Renal cortex interstitium (tissue), 15 donors: ENCODE measurements at places on chromosomes 12 and 14. TPM values are rescaled to one million over a fixed set of nuclear protein-coding genes. Genes with fewer than 3 reads are reported as not detected.

- DNase-seq, result no peak
Measured at GRCh38 chr12:79681008-79681590, 9.7 kb downstream of the PAWR start.

GRCh38 chr14:87325741-87326140 is 667.2 kb downstream of the GALC start:
- peak; percentile 4 for DNase-seq

DNA sequence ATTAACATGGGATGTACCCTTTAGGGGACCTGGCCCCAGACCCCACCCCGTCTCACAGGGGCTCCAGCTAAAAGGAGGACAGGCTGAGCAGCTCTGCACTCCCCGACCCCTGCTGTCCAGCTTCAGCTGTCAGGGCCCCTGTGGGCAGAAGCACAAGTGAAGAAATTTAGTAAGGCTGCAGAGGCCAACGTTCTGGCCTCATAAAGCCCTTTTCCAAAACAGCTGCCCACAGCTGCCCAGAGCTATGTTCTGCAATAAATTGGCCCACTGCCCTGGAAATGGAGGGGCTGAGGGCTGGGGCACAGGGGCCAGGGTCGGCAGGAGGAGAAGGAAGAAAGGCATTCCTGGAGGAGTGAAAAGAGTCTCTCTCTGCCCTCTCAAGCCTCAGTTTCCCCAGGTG is 357.1 kb downstream of the BCL11B start:
- DNase-seq, result no peak

- DNase-seq, result no peak
Measured at GRCh38 chr12:32574585-32574984, 104.5 kb upstream of the DNM1L start.

GRCh38 chr14:67942080-67942710 is 122.6 kb downstream of the RAD51B start:
- no peak for DNase-seq

DNA sequence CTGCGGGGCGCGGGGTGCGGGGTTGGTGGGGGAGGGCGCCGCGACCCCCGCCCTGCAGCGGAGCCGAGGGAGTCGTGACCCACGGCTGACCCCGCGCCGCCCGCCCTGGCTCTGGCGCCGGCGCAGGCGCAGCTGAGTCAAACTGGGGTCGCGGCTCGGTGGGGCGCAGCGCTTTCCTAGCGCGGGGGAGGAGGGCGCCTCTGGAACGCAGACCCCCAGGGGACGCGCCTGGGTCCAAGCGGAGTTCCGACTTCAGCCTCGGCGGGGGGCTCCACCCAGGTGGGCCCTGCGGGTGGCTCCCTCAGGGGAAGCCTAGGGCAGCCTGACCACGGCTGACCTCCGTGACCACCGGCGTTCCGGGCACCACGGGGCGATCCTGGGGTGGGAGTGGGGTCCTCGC is 467 bp upstream of the ANHX start:
- no peak for DNase-seq

DNA sequence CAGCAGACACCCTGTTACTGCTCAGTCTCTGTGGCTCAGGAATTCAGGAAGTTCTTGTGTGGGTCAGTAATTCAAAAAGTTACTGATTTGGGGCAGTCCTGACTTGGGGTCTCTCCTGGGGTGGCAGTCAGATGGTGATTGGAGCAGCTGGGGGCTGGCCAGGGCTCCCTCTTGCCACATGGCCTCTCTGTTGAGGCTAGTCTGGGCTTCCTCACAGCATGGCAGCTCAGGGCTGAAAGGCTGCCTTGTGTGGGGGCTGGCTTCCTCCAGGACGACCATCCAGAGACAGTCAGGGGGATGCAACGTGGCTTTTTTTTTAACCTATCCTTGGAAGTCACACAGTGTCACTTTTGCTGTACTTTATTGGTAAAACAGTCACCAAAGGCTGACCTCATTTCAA is 61.3 kb downstream of the CACNA1C start:
- no peak for DNase-seq

- no peak for DNase-seq
Measured at GRCh38 chr14:41606282-41606531, 469 bp upstream of the LRFN5 start.

DNA sequence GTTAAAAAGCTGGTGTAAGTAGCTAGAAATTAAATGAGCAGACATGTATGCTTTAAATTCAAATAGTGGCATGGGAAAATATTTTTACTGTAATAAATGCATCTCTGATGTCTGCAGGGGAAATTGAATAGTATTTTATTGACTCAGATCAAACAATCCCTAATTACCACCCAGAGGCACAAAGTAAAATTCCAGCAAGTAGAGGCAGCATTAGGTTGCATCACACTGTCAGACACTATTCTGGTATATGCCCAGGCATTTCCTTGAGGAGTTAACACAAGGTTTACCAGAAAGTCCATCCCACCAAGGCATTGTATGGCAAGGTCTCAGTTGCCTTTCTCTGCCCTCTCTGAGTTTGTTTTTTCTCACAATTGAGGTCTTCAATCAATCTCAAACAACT is 201.6 kb upstream of the KITLG start:
- DNase-seq, result no peak

DNA sequence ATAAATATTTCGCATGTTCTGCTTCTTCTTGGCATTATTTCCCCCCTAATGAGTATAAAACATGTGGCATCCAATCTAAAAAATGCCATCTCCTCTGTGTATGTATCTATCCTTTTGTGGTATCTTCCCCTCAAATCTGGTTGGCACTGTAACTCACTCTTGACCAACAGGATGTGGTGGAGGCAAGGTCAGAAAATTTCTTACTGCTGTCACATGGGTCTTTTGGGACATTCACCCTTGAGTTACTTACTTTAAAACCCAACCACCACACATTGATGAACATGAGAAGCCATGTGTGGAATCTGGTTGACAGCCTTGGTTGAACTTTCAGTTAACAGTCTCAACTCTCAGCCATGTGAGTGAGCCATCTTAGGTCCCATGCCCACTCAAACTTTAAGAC is 516.9 kb downstream of the SLC16A7 start:
- no peak for DNase-seq

GRCh38 chr12:12992418-12993130 is 7.5 kb downstream of the HEBP1 start:
- DNase-seq, result no peak

- no peak for DNase-seq
Measured at GRCh38 chr12:119841433-119842210, 35.5 kb downstream of the CIT start.

GRCh38 chr12:10175846-10176636 is 2.8 kb upstream of the TMEM52B start:
- peak; percentile 57 for DNase-seq

GRCh38 chr14:100989924-100990323 is 86.4 kb upstream of the RTL1 start:
- no peak for DNase-seq

GRCh38 chr12:91866566-91866965 is 279.1 kb downstream of the BTG1 start:
- DNase-seq, result no peak

DNA sequence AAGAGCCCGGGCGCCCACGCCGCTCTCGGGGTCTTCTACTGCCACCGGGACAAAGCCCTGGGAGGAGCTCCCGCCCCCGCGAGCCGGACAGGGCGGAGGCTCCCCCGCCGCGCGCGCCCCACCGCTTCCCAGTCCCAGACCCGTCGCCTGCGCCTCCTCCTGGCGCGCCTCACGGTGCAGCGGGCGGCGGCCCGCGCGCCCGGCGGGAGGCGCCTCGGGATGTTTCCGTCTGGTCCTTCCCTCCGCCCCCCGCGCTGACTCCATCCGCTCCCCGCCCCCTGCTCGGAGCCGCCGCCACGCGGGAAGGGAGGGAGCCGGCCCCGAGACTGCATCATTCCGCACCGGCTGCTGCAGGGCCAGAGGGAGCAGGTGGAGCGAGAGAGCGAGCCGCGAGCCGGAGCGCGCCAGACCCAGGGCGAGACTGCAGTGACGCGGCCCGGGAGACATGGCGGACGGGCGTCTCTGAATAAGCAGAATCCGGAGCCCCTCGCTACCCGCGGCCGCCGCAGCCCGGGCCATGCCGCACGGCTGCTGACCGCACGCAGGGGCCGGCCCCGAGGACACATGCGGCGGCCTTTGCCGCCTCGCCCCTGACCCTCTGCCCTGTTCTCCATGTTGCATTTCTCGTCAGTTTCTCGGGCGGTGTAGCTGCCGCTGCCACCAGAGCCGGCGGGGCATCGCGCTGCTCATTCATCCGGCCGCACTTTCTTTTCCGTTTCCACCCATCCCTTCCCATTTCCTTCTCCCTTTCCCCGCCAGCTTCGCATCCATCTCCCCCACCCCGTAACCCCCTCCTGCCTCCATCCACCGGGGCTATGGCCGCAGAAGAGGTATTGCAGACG is at the start of gene BICD1:
Gene BICD1 (plus strand): TSS at position 331 of the 842 bp plus-strand sequence. CDS start 485 bp downstream, at position 816.
- peak; percentile 51 for DNase-seq

- no peak for DNase-seq
Measured at GRCh38 chr12:75389706-75390105, 1.2 kb upstream of the GLIPR1L2 start.

GRCh38 chr12:27635349-27635972 is 60.8 kb upstream of the REP15 start:
- DNase-seq, result peak; percentile 9

- DNase-seq, result peak; percentile 56
Measured at GRCh38 chr14:69519204-69520100, 34.9 kb downstream of the PLEKHD1 start.

- no peak for DNase-seq
Measured at GRCh38 chr12:130127532-130127911, 34.7 kb upstream of the FZD10 start.

DNA sequence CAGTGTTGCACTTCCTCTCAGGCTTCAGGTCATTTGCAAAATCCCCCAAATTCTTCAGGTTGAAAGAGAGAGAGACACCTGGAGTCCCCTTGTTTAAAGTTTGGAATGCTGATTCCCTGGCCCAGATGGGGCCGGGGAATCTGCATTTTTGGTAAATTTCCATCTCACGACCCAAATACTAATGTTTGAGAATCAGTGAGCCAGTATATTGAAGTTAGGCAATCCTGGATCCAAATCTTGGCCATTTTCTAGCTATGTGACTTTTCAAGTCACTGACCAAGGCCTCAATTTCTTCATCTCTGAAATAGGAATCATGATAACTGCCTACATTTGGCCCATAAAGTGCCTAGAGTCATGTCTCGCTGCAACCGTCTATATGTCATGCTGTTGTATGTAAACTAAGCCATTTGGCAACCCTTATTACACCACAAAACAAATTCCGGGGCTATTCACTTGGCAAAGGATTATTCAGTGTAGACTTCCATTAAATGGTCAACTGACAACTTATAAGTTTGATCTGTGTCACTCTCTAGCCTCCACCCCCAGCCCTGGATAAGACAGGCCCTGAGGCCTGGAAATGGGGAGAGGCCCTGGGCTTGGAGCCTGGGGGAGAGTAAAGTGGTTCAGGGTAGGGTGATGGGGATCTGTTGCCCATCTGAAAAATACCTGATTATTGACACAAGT is 3.7 kb upstream of the ZFP36L1 start:
- DNase-seq, result no peak

GRCh38 chr12:123934829-123935228 is 37.8 kb downstream of the CCDC92 start:
- DNase-seq, result no peak

- DNase-seq, result no peak
Measured at GRCh38 chr12:89999699-90000505, 291.3 kb upstream of the ATP2B1 start.

GRCh38 chr12:111359231-111359913 is 9.5 kb downstream of the PHETA1 start:
- DNase-seq, result no peak

- no peak for DNase-seq
Measured at GRCh38 chr12:116033765-116034164, 243.7 kb downstream of the MED13L start.

DNA sequence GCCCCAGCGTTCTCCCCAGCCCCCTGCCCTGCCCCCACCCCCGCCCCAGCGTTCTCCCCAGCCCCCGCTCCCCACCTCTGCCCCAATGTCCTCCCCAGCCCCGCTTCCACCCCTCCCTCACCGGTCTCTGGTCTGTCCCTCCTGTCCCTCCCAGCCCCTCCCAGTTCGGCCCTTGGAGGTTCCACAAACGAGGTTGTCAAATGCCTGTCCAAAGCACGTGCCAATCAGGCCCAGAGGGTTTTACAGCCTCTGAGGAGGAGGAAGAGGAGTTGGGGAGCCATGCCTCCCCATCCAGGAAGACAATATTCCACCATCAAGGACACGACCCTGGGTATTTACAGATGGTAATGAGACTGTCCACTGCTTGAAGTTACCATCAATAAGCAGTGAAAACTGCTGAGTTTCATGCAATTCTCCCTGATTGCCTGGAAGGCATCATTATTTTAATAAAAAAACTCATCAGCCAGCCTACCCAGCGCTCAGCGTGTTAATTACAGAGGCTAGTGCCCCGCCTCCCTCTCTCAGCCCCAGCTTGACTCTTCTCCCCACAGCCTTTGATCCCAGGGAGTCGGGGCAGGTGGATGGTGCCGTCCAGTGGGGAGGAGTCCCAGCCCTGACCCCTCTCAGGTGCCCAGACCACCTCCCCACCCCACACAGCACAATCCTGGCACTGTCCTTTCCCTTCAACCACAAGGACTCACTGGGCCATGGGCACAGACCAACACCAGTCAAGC is 30.6 kb upstream of the C14orf180 start:
- DNase-seq, result no peak

DNA sequence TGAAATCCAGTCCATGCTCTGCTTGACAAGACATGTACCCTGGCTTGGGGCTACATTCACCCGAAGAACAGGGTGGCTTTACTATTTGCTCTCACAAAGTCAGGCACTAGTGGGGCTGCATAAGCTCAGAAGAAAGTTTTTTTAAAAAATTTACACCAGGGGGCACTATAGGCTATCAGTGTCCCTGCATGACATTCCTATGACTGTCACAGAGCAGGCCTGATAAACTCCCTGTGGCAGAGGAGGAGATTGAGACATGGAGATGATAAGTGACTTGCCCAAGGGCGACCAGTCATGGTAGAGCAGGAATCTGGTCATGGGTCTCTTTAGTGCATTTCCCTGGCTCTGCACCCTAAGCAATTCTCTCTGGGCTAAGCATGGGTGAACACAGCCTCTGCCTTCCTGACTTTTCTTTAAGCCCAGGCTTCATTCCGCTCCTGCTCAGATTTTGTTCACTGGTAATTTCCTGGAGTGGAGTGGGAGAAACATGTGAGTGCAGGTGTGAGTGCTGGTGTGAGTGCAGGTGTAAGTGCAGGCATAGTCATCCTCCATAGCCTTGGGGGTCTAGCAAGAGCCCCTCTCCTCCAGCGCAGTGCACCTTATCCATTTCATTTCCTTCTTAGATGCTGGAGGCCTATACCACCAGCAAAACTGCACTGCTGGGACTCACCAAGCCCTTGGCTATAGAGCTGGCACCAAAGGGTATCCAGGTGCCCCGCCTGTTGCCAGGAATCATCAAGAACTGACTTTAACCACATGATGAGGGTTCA is 91.6 kb downstream of the DHRS2 start:
- no peak for DNase-seq

The PSMB11 gene
- not detected for polyA plus RNA-seq

The HOXC10 gene
- polyA plus RNA-seq, result 65.1 TPM

The C12orf54 gene
- polyA plus RNA-seq, result not detected

The CEBPE gene
- polyA plus RNA-seq, result 0.22 TPM

The RERG gene
- polyA plus RNA-seq, result 35.9 TPM

The CATSPERB gene
- 0.68 TPM for polyA plus RNA-seq

The SERPINA6 gene
- 7.3 TPM for polyA plus RNA-seq

The NXPH4 gene
- polyA plus RNA-seq, result 5.6 TPM

The FLRT2 gene
- polyA plus RNA-seq, result 215 TPM

The BCL2L14 gene
- 0.40 TPM for polyA plus RNA-seq
